ENCODE measurements at places on chromosomes 5 and 9. TPM values are rescaled to one million over a fixed set of nuclear protein-coding genes. Genes with fewer than 3 reads are reported as not detected.

- no peak for DNase-seq
Observed at GRCh38 chr9:21607576-21607975, 125.5 kb upstream of the IFNE start.

DNA sequence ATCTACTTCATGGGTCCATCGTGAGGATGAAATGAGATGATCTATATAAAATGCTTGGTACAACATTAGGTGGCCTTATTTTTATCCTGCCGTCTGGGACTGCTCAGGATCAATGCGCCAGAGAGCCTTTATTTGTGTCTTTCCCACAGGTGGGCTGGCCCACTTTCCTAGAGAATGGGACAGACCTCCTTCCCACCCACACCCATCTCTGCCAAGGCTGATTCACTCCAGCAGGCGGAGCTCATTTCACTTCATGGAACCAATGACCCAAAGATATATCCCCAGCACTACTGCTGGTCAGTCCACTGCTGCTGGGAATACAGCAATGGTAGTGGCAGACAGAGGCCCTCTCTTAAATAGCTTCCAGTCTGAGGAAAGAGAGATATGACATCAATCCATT lies 35.7 kb downstream of the TGFBI start:
- DNase-seq, result no peak

GRCh38 chr5:86675311-86675710 lies 57.6 kb downstream of the COX7C start:
- no peak for DNase-seq

The SLC6A19 gene
- not detected for total RNA-seq

The CCL28 gene
- total RNA-seq, result 0.25 TPM

The FOXD4 gene
- 2.8 TPM for total RNA-seq
